ENCODE measurements at places on chromosomes 6 and 20. TPM values are rescaled to one million over a fixed set of nuclear protein-coding genes. Genes with fewer than 3 reads are reported as not detected.

DBNDD2 gene
- 2.9 TPM for total RNA-seq

WFDC12 gene
- not detected for total RNA-seq

TFAP2D gene
- not detected for total RNA-seq

VEGFA gene
- 68.8 TPM for total RNA-seq

ULBP2 gene
- 1.8 TPM for total RNA-seq
